ENCODE measurements at places on chromosomes 7 and 10.

DNA sequence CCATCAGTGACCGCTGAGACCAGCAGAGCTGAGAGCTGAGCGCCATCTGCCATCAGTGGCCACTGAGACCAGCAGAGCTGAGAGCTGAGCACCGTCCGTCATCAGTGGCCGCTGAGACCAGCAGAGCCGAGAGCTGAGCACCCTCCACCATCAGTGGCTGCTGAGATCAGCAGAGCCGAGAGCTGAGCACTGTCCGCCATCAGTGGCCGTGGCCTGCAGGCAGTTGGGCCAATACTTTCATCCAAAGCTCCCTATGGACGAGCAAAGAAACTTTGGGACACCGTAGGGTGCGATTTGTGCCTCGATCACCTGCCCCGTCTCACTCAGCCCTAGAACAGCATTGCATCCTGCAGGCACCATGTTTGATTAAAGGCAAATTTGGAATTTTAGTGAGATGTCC lies 265.8 kb downstream of the DNAJB6 start:
- no peak for DNase-seq

- no peak for DNase-seq
These were observed 107.4 kb upstream of the INSYN2A start for GRCh38 chr10:127303746-127304145.

GRCh38 chr10:125000366-125001312 lies 58.7 kb downstream of the ZRANB1 start:
- no peak for DNase-seq

DNA sequence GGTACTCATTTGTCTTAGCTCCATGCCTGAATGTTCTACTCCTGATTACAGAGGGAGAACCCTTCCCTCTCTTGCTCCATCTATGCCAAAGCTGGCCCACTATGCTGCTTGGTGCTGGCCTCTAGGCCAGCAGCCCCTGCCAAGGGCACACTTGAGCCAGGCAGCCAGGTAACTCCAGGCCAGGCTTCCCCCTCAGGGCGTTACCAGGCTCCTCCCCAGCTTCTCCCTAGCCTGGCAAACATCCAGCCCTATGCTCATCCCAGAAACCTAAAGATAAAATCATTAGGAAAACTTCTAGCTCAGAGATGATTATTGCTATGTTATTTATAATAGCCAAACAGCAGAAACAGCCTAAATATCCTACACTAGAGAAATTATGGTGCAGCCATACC lies 103.7 kb downstream of the KCNMA1 start:
- no peak for DNase-seq

DNA sequence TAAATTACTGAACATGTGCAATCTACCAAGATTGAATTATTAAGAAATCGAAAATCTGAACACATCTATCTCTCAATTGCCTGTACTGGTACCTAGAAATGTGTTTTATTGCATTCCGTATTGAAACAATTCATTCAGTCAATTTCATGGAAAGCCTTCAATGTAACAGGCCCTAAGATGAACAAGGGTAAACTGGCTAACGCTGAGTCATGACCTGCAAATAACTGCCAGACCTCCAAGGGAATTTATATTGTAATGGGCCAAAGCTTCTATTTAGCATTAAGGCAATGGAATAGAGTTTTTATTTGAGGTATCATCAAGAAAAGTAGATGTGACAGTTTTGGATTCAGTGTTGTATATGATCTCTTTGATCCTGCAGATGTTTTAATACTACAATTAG lies 49.9 kb upstream of the CD36 start:
- DNase-seq, result no peak

DNA sequence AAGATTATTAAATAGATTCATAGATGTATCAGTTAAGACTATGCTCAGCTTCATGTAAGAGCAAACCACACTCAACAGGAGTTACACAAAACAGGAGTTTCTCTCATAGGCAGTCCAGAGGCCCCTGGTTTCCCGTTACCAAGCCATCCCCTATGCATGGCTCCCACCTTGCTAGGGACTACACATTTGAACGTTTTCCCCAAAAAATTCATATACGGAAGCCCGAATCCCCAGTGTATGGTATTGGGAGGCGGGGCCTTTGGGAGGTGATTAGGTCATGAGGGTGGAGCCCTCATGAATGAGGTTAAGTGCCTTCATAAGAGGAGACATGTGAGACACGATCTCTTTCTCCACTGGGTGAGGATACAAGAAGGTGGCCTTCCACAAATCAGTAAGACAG lies 29.1 kb downstream of the RSU1 start:
- DNase-seq, result no peak

- DNase-seq, result no peak
These were observed 24.7 kb upstream of the RBM33 start for GRCh38 chr7:155619634-155620271.

DNA sequence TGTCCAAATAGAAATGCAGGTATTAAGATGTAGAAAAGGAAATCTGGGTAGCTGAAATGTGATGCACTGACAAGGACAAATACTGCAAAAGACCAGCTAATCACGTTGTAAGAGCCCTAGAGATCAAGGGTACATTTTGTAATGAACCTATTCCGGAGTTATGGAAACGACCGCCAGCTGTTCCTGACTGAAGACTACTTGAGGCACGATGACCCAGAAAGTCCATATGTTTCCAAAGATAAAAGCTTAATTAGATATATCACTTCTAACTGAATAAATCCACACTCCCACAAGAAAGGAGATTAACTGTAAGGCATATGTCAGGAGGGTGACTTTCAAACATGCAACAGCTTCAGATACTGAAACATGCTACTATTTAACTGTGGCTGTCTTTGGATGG lies 253.5 kb downstream of the NSUN6 start:
- DNase-seq, result no peak

- DNase-seq, result no peak
These were observed 19.2 kb downstream of the ELFN1 start for GRCh38 chr7:1689311-1689710.

DNA sequence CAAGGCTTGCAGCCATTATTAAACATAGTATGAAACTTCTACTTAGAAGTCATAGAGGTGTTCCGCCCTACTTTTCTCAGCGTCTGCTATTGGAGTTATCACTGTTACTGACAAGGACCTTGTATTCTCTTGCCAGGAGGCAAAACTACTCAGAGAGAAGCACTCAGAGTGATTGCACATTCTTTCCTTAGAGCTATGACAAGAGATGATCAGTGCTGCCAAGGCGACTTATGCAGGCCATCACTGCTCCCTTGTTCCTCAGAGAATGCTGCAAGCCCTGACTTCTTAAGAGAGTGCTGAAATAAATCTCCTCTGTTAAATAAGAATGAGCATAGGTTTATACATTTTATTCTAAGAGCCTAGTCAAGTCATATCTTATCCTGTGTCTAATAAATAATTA lies 534.6 kb upstream of the PHF14 start:
- no peak for DNase-seq

DNA sequence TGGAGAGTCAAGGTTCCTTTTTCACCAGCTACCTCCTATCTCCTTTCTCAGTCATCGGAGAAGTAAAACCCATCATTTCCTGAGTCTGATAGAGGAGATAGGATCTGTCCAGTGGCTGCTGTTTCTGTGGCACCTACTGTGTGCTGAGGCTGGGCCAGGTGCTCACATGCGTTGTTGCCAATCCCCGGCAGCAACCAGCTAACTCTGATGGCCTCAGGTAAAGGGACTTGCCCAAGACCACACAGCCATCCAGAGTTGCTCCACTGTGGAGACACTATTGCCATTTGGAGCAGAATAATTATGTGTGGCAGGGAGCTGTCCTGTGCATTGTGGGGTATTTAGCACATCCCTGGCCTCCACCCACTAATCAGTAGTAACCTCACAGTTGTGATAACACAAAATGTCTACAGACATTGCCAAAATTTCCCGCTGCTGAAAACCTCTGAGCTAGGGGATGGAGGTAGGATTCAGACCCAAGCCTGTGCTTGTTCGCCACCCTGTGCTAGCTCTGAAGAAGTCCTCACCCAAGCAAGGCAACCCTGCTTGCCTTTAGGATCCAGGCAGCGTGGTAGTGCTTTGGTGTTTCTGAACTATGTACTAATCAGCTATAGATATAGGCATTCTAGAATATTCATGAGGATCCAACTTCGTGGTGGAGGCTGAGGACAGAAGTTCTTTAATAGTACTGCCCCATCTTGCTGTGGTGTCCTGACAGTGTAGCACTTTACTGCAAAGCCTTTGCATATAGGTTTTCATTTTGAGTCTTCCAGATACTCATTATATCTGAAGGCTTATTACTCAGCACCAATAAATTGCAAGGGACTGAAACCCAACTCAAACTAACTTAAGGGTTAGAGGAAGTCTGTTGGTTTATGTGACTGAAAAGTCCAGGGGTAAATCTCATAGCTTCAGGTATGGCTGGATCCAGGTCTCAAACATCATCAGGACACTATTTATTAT lies 164.6 kb downstream of the GRK5 start:
- no peak for DNase-seq

GRCh38 chr10:31319602-31320549 lies 860 bp downstream of the ZEB1 start:
- DNase-seq, result peak; percentile 64

- no peak for DNase-seq
These were observed 17.8 kb downstream of the LRRC27 start for GRCh38 chr10:132349766-132350165.

- DNase-seq, result no peak
These were observed 117.0 kb upstream of the RET start for GRCh38 chr10:42959833-42960232.

DNA sequence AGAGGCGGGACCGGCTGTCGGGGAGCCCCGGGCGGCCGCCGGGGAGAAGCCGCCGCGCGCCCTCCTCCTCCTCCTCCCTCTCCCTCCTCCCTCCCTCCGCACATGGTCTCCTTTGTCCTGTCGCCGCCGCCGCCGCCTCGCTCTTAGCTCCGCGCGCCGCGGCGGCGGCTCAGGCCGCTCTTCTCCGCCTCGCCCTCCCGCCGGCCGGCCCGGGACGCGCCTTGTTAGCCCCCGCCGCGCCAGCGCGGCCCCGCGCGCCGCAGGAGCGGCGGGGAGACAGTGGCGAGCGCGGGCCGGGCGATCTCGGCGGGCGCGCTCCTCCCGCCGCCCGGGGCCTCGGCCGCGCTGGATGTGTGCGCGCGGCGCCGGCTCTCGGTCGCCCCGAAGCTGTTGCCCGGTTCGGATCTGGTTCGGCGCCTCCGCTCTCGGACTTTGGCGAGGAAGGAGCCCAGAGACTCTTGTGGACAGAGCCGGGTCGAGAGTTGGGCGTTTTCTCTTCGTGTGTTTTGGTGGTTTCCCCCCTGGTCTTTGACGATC lies 437.4 kb upstream of the GALNT17 start:
- peak; percentile 52 for DNase-seq

DNA sequence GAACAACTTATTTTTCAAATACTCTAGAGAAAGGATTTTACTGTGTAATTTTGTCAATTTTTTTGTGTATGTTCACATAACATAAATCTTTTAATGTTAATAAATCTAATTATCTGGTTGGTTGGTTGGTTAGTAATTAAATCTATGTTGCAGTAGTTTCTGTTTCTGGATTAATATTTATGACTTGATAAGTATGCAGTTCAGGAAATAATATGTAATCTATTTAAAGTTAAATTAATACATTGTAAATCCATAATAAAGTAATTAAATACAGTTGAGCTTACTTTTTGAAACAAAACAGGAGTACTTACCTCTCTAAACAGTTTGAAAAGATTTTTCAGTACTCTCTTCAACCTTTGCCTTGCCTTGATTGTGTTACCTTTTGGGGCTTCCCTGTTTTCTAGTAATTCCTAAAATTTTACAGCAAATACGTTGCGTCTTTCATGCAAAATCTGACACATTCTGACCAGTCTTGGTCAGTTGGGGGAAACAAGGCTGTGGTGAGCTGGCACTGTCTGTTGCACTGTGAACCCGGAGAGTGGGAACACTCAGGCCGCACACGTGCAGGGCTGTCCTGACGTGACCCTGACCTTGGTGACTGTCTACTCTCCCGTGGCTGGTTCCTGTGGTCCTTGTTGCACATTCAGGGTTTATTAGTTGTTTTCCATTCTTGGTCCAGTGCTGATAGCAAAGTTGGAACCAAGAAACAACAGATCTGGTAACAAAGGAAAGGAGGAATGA lies 45.6 kb upstream of the FGL2 start:
- DNase-seq, result no peak

DNA sequence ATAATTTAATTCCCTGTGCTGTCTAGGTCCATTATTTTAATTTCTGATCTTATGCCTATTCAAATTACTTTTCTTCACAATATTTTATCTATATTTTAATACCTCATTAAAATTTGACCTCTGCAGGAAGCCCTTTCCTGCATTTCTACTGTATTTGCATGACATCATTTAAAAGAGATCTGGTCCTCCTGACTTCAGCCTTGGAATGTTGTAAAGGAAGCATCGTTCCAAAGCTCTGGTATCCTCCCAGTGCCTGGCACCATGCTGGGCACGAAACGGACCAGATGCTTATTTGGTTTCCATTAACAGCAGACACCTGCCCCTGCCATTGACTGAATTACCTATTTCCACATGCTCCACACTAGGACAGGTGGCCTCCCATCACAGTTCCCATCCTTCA lies 247.5 kb downstream of the KLF6 start:
- DNase-seq, result no peak

DNA sequence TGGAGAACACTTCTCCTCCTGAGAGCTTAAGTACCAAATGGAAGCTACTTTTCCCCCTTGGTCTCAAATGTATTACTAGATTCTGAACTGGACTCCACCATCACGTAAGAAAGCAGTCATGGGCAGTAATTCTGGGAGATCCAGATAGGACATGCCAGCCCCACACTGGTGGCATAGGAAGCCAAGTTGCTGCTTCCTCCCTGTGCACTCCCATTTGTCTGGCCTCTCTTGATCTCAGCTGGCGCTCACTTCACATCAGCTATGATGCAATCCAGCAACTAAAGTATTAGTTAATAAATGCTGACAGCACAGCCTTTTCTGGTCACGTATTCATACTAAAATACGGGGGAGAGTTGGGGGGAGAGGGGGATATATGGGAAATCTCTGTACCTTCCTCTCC lies 3.4 kb upstream of the IL6 start:
- DNase-seq, result no peak

GRCh38 chr7:144049491-144049890 lies 743 bp downstream of the OR2A5 start:
- DNase-seq, result no peak

- no peak for DNase-seq
These were observed 173.4 kb downstream of the RNF216 start for GRCh38 chr7:5607951-5608656.

DNA sequence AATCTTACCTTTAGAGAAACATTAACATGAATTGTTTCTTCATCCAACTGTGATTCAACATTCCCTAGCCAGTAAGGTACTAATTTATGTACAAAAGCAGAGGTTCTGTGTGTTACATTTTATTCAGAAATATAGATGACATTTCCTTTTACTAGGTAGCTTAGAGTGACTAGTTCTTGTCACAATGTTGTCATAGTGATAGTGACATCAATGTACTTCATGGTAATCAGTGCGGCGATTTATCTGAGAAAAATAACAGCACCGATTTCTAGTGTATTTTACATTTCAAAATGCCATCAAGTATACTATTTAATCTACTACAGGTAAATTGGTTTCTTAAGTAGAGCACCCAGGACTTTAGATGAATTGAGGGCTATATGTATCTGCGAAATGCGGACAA lies 72.1 kb upstream of the DGKB start:
- DNase-seq, result no peak

DNA sequence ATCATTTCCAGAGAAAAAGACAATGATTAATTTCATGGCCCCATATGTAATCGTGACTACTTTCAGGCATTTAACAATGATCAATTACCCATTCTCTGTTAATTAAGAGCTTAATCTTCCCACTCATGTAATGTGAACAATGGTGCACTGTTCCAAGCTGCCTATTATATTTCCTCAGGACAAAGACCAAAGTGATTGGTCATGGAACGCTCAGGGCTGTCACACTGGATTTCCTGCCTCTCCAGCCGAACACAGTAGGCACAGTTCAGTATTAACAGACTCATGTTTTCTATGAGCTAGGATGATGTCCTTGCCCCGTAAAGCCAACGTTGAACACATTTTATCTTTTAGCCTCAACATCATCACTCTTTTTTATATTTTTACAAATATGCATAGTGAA lies 142.7 kb upstream of the FZD8 start:
- DNase-seq, result no peak
